Activated CD4-positive, alpha-beta T cell treated with anti-CD3 and anti-CD28 coated beads, Interleukin-2, amount 50 U/mL, for 24 hours (primary cell): ENCODE measurements at places on chromosomes 4 and X.

DNA sequence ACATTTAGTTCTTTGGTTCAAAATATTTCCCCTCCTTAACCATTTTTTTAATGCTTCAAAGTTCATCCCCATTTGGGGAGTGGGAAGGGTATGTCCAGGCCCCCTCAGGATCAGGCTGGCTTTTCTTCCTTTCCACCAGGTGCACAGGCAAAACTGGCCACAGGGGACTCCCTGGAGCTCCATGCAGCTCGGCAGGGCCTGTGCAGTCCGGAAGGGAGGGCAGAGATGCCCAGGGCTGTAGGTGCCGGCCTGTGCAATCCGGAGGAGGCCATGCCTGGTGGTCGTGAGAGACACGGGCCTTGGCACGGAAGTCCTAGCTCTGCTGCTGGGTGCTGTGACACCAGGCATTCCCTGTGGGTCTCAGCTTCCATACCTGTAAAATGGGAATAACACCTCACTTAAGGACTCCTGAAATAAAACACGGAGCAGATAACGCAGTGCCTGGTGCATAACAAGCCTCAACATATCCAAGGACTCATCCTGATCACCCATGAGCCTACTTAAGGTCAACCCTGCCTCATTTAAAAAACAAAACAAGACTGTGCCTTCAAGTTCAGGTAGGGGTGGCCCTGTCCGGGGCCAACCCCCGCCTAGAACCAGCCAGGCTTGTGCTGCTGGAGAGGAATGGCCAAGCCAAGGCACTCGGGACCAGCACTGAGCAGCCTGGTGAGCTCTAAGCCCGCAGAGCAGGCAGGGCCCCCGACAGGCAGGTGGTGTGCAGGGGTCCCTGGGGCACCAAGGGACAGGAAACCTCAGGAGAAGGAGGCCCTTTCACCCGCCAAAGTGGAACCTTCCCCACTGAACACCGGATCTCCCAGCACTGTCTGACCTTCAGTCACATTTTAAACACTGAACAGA, 21.2 kb upstream of the CYP4V2 start:
- DNase-seq, result no peak

- DNase-seq, result no peak
These were observed 105.9 kb upstream of the ADRA2C start for GRCh38 chr4:3660086-3660927.

DNA sequence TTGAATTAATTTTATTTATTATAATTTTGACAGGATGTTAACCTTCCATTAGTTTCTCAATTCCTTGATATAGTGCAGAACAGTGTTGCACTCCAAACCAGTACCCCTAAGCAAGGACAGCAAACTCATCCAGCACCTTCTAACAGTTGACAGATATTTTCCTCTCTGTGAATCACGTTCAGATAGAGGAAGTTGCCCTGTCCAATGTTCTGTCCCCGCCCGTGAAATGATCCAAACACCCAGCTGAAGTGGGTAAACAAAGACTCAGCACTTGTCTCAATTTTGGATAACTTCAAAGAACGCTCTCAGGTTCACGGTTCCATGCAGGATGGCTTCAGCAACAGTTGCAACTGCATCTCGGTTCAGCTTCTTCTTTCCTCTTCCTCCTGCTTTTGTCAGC, 1240.0 kb upstream of the ADGRL3 start:
- no peak for DNase-seq

DNA sequence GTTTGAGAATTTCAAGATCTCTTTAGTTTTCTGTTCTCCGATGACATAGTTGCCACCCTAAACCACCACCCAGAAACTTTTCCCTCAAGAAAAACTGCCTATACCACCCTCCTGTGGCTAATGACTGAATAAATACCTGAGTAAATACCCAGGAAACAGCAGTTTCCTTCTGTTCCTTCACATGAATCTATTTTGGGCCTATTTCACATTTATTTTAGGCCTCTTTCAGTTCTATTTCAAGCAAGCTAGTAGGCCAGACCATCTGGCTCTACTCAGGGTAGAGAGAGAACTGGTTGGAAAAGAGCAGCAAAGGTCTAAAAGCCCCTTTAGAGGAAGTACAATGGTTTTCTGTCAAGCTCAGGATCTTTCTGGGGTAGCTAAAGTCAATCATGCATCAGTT, 23.4 kb downstream of the ARHGEF9 start:
- no peak for DNase-seq

- DNase-seq, result no peak
These were observed 343.1 kb upstream of the NOCT start for GRCh38 chr4:138672393-138672976.

DNA sequence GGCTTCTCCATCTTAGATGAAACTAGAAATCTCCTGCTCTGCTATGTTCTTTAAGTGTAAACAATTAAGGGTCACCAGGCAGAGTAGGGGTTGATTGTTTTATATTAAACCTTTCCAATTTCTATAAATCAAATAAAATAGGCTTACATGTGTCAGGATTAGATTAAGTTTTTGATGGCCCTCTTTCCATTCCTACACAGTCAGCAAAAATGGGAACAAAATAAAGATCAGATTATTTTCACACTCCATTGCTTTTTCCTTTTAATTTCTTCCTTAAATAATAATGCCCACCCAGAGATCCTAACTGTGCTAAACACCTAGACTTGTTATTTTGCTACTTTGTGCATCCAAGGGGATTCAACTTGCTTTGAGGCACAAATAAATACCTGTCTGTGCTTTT, 381.4 kb upstream of the MAGEB16 start:
- no peak for DNase-seq

GRCh38 chr4:122665161-122665929, 44.5 kb upstream of the IL21 start:
- DNase-seq, result no peak

GRCh38 chr4:17807446-17807845, 3.1 kb downstream of the DCAF16 start:
- no peak for DNase-seq

GRCh38 chr4:2402048-2402842, 16.2 kb downstream of the ZFYVE28 start:
- DNase-seq, result no peak

- DNase-seq, result no peak
These were observed 624.9 kb upstream of the HS3ST1 start for GRCh38 chr4:12053556-12053955.

DNA sequence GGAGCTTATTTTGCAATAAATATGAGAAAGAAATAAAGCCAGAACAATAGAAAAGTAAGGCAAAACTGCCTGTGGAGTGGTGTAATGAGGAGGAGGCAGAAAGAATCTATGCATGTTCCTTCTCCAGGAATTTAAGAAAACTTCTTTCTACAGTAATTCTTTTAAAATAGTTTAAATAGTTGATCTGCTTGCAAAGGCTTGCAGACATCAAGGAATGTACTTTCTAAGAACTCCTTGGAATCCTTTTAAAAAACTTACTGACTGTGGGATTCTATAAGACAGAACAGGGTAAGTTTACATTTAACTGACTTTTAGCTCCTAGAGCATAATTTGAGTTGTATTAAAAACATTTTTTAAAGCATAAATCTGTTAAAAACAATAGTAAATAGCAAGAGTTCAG, 63.2 kb upstream of the ALB start:
- DNase-seq, result no peak

- no peak for DNase-seq
These were observed 50.9 kb downstream of the SEL1L3 start for GRCh38 chr4:25811841-25812240.

DNA sequence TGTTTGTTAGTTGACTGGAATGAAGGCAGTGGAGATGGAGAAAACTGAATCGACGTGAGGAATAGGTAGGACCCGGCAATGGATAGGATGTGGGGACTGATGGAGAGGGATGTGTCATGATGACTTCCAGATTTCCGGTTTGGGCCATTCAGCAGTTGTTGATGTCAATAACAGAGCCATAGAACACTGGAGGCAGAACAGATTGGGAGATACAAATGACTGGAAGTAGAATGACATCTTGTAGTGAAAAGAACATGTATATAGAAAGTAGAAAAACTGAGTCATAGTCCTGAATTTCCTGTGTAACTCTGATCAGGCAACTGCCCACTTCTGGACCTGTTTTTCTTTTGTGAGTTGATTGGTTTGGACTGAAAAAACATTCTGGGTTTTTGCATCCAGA, 24.5 kb downstream of the CETN2 start:
- DNase-seq, result no peak

DNA sequence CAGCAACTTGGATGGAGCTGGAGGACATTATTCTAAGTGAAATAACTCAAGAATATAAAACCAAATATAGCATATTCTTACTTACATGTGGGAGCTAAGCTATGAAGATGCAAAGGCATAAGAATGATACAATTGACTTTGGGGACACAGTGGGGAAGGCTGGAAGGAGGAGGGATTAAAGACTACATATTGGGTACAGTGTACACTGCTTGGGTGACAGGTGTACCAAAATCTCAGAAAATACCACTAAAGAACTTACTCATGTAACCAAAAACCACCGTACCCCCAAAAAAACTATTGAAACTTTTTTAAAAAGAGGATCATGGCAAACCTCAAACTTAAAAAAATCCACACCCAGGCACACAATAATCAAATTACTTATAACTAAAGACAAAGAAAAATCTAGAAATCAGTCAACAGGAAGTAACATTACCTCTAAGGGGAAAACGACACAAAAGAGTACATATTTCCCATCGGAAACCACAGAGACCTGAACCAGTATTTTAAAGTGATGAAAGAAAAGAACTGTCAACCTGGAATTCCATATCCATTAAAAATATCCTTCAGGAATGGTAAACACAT, 241.8 kb downstream of the PRDM5 start:
- no peak for DNase-seq

- no peak for DNase-seq
These were observed 46.7 kb downstream of the IRF2 start for GRCh38 chr4:184427687-184428086.

DNA sequence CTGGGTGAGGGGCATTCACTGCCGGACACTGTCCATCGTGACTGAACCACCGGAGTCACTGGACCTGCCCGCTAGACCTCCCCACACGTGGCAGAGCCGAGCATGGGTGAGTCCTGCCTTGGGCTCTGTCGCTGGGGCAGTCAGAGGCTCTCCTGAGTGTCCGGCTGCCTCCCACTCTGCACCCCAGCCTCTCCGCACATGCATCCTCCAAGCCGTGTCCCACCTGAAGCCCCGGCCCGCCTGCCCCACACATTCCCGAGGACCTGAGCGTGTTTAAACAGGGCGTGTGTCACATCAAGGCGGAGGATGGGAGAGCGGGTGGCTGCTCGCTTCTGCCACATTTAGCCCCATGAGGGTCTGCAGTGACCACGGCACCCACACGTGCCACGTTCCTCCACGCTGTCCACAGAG, 4.7 kb downstream of the CPLX1 start:
- DNase-seq, result no peak

GRCh38 chr4:34105311-34105710, 2139.0 kb downstream of the ARAP2 start:
- DNase-seq, result no peak

GRCh38 chrX:102835504-102836146, 101.4 kb upstream of the RAB40AL start:
- no peak for DNase-seq

DNA sequence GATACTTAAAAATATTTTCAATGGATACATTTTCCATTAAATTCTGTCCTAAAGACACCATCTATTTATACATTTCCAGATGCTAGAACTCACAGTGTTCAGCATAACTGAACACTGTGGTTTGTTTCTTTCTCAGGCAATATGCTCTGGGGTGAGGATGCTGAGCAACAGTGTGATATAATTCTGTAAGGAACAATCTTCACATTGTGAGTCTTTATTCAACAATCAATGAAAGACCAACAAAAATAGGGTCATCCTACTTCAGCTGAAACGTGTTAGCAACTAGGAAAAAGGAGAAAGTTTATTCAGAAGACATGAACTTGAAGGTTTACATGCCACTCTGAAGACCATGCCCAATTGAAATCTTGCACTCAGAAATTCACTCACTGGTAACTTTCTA, 284.8 kb downstream of the UNC5C start:
- no peak for DNase-seq

DNA sequence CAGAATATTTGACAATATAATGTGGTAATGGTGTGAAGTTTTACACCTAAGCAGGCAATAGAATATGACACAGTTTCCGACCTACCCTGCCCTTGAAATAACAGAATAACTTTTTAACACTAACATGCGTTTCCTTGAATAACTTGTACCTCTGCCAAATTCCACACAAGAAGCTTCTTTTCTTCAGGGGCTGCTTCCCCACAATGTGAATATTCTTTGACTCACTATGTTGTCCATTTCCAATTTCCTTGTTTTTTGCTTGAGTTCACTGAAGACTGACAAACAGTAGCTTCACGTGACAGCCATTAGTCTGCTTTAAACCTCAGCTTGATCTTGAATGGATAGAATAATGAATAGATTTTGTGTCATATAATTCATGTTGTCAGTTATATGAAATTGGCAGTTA, 14.3 kb downstream of the SHROOM3 start:
- DNase-seq, result no peak

- no peak for DNase-seq
These were observed 107.3 kb downstream of the DTHD1 start for GRCh38 chr4:36388710-36389109.

- DNase-seq, result no peak
These were observed 107.5 kb downstream of the EGF start for GRCh38 chr4:110020139-110020538.

DNA sequence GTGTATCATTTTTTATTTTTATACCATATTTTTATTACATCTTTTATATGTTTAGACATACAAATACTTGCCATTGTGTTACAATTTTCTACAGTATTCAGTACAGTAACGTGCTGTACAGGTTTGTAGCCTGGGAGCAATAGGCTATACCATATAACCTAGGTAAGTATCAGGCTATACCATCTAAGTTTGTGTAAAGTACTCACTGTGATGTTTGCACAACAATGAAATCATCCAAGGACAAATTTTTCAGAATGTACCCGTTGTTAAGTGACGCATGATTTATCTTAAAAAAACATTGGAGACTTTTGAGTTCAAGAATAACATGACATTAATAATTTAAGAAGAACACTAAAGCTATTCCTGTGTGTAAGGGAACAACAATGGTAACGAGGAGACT, 96.0 kb upstream of the LEF1 start:
- DNase-seq, result no peak

- DNase-seq, result no peak
These were observed 14.8 kb downstream of the BLOC1S4 start for GRCh38 chr4:6730603-6731317.

DNA sequence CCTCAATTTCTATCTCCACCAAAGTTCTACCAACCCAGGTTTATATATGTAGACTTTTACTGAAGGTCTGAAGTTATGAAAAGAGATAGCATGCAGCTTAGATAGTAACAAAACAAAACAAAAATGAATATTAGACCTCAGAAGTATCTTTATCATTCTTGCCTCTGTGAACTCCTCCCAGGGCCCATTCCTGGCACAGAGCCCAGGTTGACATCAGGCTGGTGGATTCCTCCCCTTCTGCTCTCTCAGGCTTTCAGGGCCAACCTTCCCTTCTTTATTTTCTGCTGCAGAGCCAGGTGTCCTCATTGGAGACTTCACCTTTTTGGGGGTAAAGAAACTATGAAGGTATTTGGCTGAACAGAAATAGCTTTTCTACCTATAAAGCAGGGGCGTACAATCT, 112.8 kb upstream of the PITX2 start:
- no peak for DNase-seq

- no peak for DNase-seq
These were observed 137.0 kb downstream of the AMMECR1 start for GRCh38 chrX:110180928-110181310.

- no peak for DNase-seq
These were observed 1393.9 kb downstream of the ARAP2 start for GRCh38 chr4:34850421-34850820.
